ENCODE measurements at places on chromosomes 12 and 14.
A peak's percentile ranks its signal among the peaks of the same experiment; 100 is the strongest.

GRCh38 chr14:29918981-29919380 is 8.7 kb downstream of the PRKD1 start:
- DNase-seq: no peak

DNA sequence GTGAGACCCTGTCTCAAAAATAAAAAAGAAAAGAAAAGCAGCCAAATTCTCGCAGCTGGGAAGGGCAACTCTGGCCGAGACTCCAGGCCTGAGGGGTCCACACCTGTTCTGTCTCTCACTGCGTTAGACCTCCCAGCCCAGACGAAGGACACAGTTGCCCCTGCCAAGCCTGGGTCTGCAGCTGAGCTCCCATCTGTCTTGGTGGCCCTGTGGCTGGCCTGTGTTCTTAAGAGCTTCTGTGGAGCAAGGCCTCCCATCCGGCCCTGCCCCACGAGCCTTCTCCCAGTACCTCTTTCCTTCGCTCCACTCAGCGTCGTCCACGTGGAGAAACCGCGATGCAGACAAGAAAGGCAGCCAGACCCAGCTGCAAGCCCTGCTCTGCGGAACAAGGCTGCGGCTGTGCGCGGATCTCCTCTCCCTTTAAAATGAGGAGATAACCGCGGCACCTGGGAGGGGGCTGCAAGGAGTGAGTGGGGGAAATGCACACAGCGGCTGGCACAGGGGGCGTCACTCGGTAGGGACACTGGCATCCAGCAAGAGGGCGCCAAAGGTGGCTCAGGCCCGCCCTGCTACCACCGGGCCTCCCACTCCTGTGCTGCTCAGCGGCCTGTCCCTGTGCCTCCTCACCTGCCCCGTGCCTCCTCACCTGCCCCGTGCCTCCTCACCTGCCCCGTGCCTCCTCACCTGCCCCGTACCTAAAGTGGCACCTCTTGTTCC is 42.4 kb downstream of the LRRC74A start:
- no peak for DNase-seq

- no peak for DNase-seq
Measured at GRCh38 chr14:42000450-42000849, 393.8 kb downstream of the LRFN5 start.

DNA sequence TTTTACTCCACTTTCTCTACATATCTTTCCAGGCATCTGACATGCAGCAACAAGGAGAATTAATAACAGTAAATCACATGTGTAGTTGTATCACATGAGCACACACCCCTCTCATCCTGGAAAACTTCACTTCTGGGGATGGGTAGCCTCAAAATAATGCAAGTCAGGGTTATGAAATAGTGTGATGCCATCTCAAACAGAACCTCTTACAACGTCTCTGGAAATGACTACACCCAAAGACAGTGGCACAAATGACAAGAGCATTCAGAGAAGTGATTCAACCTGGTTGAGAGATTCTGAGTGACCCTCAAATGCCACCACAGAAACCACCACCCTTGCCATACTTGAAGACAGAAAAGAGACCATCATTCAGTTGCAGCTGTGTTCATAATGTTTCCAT is 2.8 kb downstream of the DIO2 start:
- DNase-seq: no peak

GRCh38 chr12:51683763-51684357 is 92.8 kb downstream of the SCN8A start:
- DNase-seq: peak; percentile 20
